Activated CD8-positive, alpha-beta memory T cell treated with anti-CD3 and anti-CD28 coated beads for 4 hours (primary cell): ENCODE measurements at places on chromosomes 4 and X.

DNA sequence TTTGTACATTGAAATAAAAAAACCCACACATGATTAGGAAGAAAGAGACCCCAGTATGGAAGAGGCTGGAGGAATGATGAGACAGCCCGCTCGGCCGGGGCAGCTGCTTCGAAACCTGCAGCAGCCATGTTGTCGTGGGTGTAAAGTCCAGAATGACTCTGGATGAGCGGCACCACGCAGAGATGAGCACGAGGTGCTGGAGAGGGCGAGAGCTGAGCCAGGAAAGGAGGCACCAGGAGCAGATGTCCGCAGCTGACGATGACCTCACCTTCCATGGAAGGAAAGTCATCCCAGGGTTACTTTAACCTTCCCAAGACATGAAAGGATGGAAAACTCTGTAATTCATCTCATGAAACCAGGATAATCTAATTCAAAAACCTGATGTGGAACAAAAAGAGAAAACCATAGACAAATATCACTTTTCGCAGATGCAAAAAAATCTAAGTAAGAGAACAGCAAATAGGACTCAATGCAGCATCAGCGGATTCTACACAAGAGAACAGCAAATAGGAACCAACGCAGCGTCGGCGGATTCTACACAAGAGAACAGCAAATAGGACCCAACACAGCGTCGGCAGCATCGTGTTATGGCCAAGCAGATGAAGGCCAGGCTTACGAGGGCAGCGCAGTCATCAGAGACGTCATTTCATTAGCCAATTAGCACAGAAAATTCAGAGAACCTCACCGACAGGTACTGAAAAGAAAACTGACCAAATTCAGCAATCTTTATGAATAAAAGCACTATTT lies 25.9 kb upstream of the SPON2 start:
- DNase-seq = no peak

DNA sequence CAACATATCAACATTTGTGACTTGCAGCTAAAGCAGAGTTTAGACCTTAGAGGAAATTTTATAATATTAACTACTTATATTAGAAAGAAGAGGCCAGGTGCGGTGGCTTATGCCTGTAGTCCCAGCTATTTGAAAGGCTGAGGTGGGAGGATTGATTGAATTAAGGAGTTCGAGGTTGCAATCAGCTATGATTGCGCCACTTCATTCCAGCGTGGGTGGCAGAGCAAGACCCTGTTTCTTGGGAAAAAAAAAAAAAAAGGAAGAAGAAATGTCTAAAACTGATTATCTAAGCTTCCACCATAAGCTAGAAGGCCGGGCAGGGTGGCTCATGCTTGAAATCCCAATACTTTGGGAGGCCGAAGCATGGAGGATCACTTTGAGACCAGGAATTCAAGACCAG lies 42.0 kb upstream of the USP9X start:
- DNase-seq = no peak

DNA sequence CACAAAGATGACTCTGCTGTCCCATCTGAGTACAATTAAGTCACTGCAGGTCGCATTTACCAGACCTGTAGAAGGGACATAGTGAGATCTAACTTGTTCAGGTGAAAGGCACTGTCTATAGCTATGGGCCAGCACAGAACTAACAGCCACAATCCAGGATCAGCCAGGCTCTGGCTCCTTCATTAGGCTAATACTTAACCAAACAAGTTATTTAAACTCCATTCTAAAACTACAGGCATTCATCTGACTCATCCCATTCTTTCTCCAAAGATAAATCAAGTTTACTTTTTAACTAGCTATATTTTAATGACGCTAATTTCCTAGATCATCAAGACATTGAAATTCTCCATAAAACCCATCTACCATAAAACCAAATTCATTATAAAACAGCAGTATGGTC lies 62.5 kb downstream of the STX18 start:
- DNase-seq = no peak

DNA sequence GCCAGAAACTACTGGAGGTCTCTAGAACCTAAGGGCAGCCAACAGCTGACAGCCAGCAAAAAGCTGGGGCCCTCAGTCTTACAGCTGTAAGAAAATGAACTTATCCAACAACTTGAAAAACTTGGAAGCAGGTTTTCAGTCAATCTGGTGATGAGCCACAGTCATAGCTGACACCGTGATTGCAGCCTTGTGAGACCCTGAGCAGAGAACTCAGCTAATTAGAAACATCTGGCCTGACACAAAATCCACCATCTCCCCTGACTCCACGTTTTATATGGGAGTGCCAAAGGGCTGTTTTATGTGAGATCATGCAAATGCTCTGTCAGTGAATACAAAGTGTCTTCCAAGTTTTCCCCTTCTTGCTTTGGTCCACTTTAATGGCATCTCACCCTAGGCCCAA lies 198.8 kb upstream of the DCAF8L1 start:
- DNase-seq = no peak

DNA sequence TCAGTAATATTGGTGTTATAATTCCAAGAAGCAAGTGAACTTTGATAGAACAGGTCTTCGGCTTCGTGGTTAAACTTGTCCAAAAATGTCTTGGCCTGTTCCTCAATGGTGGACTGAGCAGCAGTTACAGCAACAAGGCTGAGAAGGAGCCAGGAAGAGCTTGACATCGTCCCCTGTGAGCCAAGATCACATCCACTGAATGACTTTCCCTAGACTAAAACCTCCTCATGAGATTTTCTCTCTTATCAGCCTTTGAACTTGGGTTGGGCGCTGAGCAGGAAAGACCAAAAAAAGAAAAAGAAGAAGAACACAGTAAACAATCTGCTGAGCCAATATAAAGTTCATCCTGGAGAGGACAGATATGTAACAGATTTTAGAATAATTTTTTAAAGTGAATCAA lies at the start of gene ACE2:
TSS of gene ACE2 (minus strand) at position 216 of the 400 bp plus-strand sequence. CDS start at position 167, 49 bp downstream.
- no peak for DNase-seq

GRCh38 chrX:134480061-134480460 lies 20.1 kb downstream of the HPRT1 start:
- no peak for DNase-seq

DNA sequence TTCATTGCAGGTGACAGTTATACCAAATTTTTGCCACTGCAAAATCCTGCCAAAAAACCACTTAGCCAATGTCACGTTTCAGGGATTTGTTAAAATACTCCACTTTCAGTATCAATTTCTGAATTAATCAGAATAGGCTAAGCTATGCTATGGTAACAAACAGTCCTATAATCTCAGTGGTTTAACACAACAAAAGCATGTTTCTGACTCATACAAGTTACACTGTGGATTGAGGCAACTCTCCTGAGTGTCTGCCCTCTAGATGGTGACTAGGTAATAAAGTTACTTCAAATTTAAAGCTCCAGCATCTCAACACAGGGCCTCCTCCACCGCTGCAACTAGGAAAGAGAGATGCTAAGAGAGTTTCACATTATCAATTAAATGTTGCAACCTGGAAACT lies 23.0 kb upstream of the RADX start:
- no peak for DNase-seq

DNA sequence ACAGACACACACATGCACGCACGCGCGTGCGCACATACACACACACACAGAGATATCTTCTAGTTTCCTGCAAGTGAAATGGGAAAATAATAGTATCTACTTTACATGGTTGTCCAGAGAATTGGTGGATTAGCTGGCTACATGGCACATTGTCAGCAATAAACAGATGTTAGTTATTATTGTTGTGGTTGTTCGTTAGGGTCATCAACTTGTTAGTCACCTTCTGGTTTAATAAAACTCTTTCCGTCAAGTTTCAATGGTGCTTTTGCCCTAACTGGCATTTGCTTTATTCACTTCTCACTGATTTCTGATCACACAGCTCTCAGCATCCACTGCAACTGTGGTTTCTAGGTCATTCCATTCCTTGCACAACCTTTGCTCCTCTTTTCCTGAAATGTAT lies 25.4 kb upstream of the RASL11B start:
- no peak for DNase-seq

DNA sequence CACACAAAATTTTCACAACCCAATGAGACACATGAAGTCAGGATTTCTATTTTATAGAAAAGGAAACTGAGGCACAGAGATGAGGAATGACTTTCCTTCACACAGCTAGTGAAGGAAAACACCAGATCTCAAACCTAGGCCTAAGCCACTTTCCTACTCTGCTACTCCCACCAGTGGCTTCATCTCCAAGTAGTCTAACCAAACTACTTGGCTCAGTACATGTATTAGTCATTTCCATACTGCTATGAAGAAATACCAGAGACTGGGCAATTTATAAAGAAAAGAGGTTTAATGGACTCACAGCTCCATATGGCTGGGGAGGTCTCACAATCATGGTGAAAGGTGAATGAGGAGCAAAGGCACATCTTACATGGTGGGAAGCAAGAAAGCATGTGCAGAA lies 196.6 kb downstream of the EVC2 start:
- no peak for DNase-seq

GRCh38 chr4:125317525-125317877 lies 2.7 kb downstream of the FAT4 start:
- DNase-seq = no peak

GRCh38 chrX:39773923-39774773 lies 323.6 kb downstream of the BCOR start:
- DNase-seq = no peak

DNA sequence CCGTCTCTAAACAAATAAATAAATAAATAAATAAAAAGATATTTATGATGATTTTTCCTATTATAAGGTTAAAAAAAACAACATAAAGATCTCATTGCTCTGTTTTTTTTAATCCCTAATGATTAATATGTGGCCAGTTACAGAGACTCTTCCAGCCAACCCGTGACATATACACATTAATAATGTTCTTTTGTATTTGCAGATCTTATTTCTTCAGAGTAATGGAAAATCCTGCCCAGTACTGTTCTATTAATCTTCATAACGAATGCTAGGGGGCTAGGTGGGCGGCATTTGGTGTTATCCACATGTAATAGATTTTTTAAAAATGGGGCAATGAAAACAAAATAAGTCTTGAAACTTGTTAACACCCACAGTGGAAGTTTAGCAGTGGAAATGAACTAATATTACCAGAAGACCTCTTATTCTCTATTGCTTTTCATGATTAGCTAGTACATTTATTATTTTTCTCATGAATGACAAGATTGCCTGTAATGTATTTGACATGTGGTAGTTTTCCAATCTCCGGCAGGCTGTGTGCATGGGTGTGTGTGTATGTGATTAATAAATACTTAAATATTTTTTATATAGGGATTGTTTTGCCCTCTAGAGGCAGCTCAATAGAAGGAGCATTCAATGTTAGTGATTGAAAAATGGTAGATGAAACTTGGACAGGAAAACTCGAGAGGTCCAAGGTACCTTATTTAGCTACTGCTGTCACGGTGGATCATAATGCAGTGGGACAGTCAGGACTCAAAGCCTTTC lies 457.4 kb downstream of the IL1RAPL1 start:
- DNase-seq = no peak

DNA sequence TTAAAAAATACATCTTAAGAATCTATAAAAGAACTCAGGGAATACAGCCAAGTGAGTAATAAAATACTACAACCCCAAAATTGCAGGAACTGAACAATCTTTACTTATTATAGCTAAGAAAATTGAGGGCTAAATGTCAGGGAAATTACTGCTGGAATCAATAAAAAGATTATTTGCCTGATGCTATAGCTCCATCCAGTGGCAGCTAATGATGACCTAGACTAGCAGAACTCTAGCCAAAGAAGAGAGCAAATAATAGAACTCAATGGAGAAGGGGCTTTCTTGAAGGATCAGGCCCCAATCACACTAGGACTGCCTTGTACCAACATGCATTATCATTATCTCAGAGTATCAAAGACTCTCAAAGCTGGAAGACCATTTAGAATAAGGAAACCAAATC lies 85.0 kb upstream of the FAM241A start:
- DNase-seq = no peak

- DNase-seq = no peak
Measured at GRCh38 chr4:134126000-134126560, 75.5 kb downstream of the PABPC4L start.

GRCh38 chrX:69210581-69210980 lies 45.3 kb upstream of the PJA1 start:
- no peak for DNase-seq

GRCh38 chr4:24578364-24578763 lies 6.0 kb downstream of the DHX15 start:
- DNase-seq = no peak

DNA sequence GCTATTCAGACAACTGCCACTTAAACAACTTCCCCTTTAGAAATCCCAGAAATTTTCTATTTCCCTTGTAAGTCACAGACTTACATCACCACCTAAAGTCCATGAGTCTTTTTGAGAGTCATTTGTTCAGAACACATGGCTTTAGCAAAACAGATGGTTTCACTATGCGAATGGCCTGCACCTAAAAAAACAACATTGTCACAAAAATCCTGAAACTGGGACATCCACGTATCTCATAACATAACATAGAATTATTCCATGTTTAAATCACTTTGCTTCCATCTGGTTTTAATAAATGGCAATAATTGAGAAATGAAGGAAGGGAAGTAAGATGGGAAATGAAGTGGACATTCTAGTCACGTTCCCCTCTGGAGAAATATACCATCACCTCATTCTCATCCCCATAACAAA lies 155.3 kb upstream of the EDNRA start:
- DNase-seq = no peak

- DNase-seq = no peak
Measured at GRCh38 chr4:3136454-3136853, 62.0 kb downstream of the HTT start.

GRCh38 chrX:103413705-103414387 lies 37.5 kb downstream of the BEX3 start:
- no peak for DNase-seq

DNA sequence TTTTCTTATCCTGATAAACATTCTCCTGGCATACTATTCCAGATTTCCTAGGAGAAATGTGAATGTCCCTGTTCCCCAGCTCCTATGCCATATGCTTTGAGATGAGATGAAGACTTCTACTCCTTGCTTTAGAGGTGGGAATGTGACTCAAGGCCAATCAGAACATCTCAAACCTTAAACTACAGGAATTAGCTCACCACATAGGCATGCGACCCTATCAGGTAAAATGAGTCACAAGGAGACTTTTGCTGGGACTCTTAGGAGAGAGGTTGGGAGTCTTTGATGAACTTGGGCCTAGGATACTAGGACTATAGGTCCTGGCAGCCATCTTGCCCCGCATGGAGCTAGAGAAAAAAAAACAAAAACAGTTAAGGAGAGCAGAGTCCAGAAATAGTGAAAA lies 5.8 kb upstream of the USO1 start:
- DNase-seq = no peak
